ENCODE measurements at places on chromosomes 6 and 20. TPM values are rescaled to one million over a fixed set of nuclear protein-coding genes. Genes with fewer than 3 reads are reported as not detected.

The ZSCAN31 gene
- total RNA-seq, result 53.0 TPM

The ISM1 gene
- under 0.01 TPM for total RNA-seq

The GPLD1 gene
- under 0.01 TPM for total RNA-seq

The LAMA2 gene
- 204 TPM for total RNA-seq

The GNAS-AS1 gene
- 0.43 TPM for total RNA-seq

The GNRH2 gene
- total RNA-seq, result 0.32 TPM

The WFDC12 gene
- not detected for total RNA-seq

The KIAA0408 gene
- total RNA-seq, result 1.4 TPM

The ELOVL4 gene
- total RNA-seq, result 7.3 TPM

The PRRT1 gene
- 0.09 TPM for total RNA-seq

The IPCEF1 gene
- 0.47 TPM for total RNA-seq

The GFRAL gene
- total RNA-seq, result not detected

The THBD gene
- 34.8 TPM for total RNA-seq

The TRAPPC3L gene
- total RNA-seq, result 0.09 TPM

The ADGRG6 gene
- 0.32 TPM for total RNA-seq

The ADGRF5 gene
- total RNA-seq, result under 0.01 TPM

The APCDD1L gene
- total RNA-seq, result 4.1 TPM

The SYNDIG1 gene
- not detected for total RNA-seq

The LPIN3 gene
- 4.6 TPM for total RNA-seq

The ARFGAP1 gene
- total RNA-seq, result 61.4 TPM

The ENPP5 gene
- total RNA-seq, result under 0.01 TPM

The OR2B6 gene
- not detected for total RNA-seq

The GRM1 gene
- total RNA-seq, result 0.17 TPM

The RHAG gene
- not detected for total RNA-seq

The MYB gene
- 0.17 TPM for total RNA-seq

The MPIG6B gene
- not detected for total RNA-seq

The CCDC170 gene
- total RNA-seq, result 0.47 TPM

The PNPLA1 gene
- total RNA-seq, result not detected

The SLC22A3 gene
- total RNA-seq, result 0.09 TPM

The CDSN gene
- not detected for total RNA-seq
